ENCODE measurements at places on chromosomes 3 and 15.

- no peak for DNase-seq
Observed at GRCh38 chr15:29731865-29732264, 90.4 kb downstream of the TJP1 start.

GRCh38 chr15:49435174-49435573 is 12.1 kb downstream of the FGF7 start:
- DNase-seq: no peak

DNA sequence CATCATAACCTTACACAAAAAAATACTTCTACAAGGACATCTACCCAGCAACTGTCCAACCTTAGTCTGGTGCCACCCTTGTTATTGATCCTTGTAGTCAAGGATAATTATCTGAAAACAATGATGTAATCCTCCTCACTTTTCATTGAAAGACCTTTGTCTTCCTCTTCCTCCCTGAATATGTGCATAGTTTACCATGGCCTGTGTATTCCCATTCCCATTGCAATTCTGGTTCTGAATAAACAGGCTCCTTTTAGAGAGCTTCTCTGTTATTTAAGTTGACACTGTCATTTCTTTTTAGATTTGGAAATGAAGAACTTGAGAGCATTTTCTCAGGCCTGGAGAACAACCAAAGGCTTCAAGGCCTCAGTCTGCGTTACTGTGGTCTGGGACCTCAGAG is 53.3 kb upstream of the RNF7 start:
- no peak for DNase-seq

DNA sequence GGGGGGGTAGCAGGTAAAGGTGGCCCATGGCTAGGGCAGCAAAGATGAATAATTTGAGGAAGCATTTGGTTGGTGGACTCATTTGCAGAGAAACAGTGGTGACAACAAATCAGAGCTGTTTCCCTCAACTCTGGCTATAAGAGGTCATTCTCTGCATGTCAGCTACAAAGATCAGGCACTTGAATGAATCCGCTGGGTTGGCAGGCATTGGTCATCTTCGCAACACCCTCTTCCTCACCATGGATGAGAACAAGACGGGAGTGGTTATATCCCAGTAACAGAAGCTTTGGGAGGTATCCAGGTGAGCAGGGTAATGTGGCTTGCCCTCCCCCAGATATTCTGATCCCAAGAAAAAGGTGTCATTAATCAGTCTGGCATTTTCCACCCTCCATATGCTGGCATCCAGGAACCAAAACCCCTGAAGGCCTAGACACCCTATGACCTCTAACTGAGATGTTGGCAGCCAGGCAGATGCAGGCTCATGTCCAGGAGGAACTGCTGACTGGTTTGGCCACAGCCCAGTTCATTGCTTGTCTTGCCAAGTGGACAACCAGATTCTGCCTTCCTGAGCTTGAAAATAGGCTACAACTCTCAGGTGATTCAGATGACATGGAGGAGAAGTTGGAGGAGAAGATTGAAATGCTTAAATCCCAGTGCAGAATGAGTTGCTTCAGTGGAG is 108.9 kb upstream of the TRIM42 start:
- peak; percentile 50 for DNase-seq

- DNase-seq: peak; percentile 76
Observed at GRCh38 chr15:70701891-70702568, 61.3 kb downstream of the UACA start.

DNA sequence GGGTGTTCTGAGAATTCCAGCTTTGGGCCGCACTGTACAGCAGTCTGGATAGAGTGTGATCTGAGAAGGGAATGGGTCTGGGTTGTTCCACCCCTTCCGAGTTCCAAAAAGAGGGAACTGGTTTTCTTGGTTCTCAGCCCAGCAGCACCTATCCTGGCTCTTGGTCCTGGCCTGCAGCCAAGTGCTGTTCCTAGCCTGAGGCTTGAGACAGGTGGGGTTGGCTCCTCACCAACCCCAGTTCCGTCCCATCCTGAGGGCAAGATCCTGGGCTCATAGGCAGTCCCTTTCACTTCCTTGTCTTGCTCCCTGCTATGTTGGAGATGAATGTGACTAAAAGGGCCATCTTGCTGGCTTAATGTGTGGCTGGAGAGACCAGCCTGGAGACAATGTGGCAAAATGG is 15.2 kb downstream of the IVD start:
- DNase-seq: no peak

DNA sequence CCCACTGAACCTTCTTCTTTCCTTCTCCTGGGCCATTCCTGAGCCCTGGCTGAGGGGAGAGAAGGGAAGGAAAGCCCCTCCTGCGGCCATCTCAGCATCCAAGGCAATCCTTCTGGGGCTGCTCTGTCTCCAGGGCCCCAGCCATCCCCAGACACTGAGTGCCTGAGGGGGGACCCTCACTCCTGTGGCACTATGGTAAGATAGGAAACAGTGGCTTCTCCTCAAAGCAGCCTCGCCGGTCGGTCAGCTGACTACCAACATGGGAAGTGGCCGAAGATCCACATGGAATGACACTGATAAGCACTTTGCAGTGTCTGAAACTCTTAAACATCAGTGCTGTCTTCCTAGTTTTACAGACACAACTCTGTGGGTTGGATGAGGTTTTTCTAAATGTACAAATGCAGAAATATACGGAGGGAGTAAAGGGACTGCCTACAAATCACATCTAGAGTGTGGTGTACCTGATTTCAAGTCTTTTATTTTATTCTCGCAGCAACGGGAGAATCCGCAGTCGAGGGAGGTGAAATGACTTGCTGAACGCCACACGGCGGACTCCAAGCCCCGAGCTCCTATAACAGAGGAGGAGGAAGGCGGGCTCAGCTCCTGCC is 973 bp upstream of the ITPKA start:
- no peak for DNase-seq

DNA sequence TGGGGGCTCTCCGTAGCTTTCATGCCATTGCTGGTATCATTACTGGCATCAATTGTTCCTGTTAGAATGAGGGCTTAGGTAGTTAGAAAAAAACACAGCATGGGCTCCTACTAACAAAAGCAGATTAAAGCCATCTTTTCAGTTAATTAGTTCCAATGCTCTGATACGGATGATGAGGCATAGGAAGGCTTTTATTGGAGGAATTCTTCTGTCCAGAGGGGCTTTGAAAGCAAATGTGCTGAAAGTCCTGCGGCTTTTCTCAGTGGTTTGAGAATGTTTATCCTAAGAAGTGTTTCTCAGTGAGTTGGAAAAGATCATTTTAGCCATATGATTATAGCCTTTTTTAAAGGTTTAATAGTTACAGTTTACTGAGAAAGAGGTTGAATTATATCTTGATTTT is 198.5 kb downstream of the THSD4 start:
- DNase-seq: no peak

DNA sequence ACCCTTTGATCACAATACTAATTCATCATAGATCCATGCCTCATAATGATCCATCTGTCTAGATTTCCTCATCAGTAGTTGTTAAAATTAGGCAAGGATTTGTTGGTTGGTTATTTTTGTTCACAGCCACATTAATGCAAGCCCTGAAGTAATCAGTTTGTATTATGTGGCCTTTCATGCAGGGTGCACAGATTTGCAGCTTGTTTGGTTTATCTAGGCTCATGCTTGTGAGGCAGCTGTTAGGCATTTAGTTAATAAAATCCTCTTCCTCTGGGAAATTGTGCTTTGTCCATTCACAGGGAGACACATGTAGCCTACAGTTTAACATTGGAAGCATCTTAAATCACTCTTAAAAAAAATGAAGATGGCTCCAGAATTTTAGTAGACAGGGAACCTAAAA is 162.8 kb upstream of the ZNF385D start:
- DNase-seq: peak; percentile 36

DNA sequence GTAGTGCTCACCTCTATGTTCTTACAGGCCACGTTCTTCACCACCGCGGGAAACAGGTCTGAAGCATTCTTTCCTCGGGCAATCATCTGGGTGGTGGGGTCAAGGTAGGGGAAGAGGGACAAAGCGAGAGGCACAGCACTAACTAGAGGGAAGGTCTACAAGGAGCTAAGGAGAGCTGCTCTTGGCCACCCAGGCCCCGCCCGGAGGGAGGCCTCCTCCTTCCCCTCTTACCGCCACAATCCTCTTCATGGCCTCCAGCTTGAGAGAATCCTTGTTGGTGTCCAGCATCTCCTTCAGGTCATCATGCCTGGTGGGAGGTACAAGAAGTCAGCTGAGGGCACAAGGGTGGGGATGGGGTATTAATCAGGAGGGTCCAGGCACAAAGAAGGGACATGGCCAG is 20.5 kb downstream of the AP3B2 start:
- DNase-seq: no peak

DNA sequence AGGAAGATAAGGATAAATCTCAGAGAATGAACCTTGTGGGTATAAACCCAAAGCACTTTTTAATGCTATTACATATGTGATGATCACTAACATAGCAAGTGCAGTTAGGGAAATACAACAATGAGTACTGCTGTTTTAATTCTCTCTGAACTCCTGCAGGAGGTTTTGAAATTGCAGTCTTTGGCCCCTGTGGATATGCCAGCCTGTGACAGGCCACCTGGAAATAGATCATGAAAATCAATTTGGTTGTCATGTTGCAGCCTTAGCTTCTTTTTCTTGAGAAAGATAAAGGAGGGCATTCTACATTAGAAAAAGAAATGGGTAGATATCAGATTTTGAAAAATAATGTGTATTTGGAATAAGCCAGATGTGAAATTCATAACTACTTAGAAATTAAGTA is 103.6 kb downstream of the RSRC1 start:
- DNase-seq: no peak

GRCh38 chr3:141050576-141051442 is at the start of gene SPSB4:
SPSB4 (plus strand) TSS chr3:141051347; CDS start chr3:141066105, 14,758 bp downstream.
- peak; percentile 37 for DNase-seq

DNA sequence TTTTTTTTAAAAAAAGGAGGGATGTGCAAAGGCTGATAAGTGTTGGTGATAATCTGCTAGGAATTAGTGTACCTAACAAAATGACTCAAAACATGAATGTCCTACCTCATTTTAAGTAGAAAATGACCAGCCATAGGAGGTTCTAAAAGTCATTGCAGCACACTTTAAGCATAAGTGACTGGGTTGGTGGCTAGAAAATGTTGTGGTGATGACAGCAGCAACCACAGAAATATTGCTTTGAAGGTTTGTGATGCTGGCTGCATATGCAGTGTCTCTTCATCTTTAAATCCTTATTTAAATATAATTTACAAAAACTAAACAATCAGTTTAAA is 55.2 kb downstream of the CMSS1 start:
- no peak for DNase-seq

GRCh38 chr3:57120040-57120439 is 45.1 kb downstream of the IL17RD start:
- peak; percentile 18 for DNase-seq

- DNase-seq: no peak
Observed at GRCh38 chr15:81301385-81301784, 22.6 kb downstream of the STARD5 start.

DNA sequence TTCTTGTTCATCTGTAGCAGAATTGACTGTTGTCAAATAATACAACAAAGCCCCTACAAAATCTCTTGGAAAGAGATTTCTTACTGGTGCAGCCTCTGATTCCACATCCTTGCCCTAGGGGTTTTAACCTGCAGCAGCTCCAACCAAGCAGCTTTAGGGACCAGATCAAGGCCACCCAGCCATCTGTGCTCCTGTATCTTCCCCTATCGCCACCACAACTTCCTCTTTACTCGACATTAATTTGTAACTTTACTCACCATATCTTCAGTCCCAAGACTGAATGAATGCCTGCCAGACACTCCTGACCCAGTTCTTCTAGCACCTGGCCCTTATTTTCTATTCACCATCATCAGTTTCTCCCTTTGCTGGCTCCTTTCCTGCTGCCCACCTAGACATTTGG is 156.6 kb upstream of the IL12A start:
- DNase-seq: no peak

GRCh38 chr15:33045066-33045810 is 149.3 kb downstream of the FMN1 start:
- peak; percentile 33 for DNase-seq

- peak; percentile 70 for DNase-seq
Observed at GRCh38 chr3:48564022-48564421, 441 bp upstream of the UCN2 start.

DNA sequence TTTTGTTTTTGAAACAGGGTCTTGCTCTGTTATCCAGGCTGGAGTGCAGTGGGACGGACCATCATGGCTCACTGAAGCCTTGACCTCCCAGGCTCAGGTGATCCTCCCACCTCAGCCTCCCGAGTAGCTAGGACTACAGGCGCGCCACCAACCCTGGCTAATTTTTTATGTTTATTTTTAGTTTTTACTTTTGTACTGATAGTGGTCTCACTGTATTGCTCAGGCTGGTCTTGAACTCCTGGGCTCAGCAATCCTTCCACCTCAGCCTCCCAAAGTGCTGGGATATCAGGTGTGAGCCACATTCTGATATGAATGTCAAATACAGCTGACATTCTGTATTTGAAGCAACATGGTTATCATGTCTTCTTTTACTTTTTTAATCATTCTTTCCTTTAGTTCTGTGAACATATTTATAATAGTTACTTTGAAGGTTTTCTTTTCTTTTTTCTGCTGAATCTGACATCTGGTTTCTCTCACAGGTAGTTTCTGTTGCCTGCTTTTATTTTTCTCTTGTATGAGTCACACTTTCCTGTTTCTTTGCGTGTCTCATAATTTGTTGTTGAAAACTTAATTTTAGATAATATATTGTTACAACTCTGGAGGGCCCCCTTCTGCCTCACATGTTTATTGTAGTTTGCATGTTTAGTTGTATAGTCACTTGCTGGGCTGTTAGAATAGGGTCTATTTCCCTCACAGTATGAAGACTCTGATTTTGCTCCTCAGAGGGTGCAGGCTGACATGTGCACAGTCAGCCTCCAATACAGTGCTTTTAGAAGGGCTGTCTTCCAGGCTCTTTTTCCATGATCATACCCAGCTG is 8.4 kb upstream of the CNTN4 start:
- no peak for DNase-seq

DNA sequence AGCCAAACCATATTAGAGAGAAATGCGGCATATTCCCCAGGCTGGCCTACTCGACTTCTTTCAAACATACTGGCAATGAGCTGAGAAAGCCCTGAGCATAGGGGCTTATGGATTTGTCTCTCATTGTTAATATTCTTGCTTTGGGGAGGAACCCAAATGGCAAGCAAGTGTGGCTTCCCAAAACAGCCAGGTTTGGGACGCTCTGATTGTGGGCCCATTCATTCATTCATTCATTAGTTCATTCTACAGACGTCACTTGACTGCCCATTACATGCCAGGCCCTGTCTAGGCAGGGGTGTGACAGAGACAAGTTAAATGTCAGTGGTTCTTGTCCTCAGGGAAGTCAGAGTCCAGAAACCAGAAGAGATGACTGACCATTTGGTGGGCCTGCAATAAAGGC is 77.4 kb upstream of the THBS1 start:
- DNase-seq: no peak

GRCh38 chr3:37605572-37606153 is 256.0 kb upstream of the CTDSPL start:
- no peak for DNase-seq

GRCh38 chr15:73840771-73841170 is 32.6 kb upstream of the TBC1D21 start:
- DNase-seq: no peak

- DNase-seq: peak; percentile 92
Observed at GRCh38 chr15:40190591-40190990, 29.7 kb downstream of the BUB1B start.

DNA sequence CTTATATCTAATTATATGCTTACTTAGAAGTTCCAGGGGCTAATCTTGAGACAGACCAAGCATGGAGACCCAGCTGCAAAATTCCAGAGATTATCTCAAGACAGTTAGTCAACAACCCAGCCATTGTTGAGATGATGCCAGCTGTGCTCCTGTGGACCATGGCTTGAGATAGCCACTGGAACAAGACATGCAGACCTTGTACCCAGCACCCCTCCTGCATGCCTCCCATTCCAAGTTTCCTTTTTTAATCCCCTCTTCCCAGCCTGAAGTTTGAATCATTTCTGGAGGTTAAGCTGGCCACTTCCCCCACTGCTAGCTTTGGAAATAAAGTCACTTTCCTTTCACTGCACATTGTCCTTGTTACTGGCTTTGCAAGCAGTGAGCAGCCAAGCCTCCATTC is 53.8 kb downstream of the IMPG2 start:
- no peak for DNase-seq

Data from fibroblast of mammary gland (primary cell).